ENCODE measurements at places on chromosomes 5 and 9.

DNA sequence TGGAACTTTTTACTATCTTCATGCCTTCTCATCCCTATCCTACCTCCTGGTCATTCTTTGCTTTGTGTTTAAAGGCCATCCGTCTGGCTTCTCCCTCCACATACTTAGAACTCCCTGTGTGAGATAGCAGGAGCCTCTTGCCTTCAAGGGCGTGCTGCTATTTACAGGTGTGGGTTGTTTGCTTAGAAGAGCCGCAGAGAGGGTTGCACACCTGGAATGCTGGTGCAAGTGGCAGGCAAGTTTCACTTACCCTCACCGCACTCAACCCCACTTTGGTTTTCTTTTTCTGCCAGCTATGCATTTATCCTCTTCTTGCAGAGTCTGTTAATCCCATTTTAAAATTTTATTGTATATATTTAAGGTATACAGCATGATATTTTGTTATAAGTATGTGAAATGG, 12.6 kb downstream of the SKP2 start:
- no peak for DNase-seq

GRCh38 chr9:130633336-130634190, 30.8 kb upstream of the PRDM12 start:
- DNase-seq = no peak

- no peak for DNase-seq
These were observed 212.1 kb upstream of the FBN2 start for GRCh38 chr5:128750155-128750554.

DNA sequence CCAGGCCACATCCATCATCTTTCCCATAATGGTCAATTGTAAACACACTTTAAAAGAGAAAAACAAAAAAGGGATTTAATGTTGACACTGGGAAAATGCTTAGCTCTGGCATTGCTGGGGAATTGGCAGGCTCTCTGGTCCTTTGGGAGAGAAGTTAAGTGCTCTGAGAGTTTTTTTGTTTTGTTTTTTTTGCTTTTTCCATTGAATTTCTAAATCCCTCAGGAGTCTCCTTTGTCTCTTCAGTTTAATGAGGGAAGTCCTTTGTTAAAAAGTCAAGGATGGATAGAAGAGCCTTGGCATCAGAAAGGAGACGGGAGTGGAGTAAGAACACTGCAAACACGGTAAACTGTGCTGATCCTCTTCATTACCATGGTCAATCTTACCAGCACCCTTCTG, 7.1 kb upstream of the HAND1 start:
- no peak for DNase-seq

DNA sequence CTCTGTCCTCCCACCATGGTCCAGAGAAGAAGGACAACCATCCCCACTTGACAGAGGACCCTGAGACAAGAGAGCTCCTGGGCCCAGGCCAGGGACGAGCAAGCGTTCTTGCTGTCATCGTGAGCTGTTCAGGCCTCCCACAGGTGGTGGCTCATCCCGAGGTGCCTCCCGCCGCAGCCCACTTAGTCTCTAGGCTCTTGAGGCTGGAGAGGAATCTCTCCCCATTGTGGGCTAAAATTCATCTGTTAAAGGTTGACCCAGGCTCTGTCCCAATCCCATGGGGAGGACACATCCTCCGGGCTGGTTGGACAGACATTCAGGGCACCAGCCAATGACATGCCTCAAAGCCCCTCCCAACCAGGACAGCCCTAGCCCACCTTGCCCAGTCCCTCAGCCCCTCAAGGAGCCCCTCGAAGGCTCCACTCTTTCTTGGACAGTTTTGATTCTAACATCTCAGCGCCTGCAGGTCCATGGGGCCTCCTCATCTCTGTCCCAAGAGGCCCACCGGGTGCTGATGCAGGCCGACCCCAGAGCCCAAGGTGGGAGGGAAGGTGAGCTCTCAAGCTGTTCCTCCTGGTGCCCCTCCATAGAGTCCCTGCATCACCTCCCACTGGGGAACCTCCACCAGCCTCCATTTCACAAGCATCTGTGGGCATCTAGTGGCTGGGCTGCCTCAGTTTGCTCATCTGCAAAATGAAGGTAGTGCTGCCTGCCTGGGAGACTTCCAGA, 52.9 kb downstream of the BARX1 start:
- DNase-seq = no peak

GRCh38 chr5:91145333-91145620, 237.8 kb downstream of the ARRDC3 start:
- DNase-seq = no peak

DNA sequence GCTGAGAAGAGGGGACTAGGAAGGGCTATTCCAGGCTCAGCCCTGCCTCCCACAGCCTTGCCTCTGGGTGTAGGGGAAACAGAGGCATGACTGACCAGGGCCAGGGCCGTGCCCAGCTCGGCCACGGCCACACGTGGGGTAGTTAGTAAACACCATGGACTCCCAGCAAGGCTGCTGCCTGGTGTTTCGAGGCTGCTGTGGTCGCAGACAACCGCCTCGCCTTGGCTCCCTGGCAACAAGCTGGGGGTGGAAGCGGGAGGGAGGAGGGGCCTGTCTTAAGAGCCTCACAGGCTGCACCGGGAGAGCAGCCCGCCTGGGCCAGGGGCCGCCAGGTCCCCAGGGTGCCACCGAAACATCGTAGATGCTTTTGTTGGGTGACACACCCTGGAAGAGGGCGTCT, 90.2 kb upstream of the CACNA1B start:
- DNase-seq = no peak

GRCh38 chr5:26856238-26856637, 182.1 kb downstream of the CDH9 start:
- no peak for DNase-seq

DNA sequence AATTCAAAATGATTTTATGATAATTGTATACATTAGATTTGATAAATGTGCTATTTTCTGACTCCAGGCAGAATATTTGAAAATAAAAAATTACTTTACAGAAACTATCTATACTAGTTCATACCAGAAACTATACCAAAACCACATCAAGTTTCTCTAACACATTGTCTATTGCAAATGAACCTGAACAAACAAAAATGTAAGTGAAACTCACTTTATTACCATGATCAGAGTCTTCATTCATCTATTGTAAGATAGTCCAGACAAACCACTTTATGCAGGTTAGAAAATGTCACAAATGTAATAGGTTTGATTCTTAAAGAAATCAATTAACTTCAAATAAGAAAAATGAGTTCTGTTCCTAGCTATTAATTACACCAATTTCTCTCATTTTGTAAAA, 99.4 kb downstream of the OXCT1 start:
- DNase-seq = no peak

- no peak for DNase-seq
These were observed 73.8 kb upstream of the CPLX2 start for GRCh38 chr5:175797521-175798038.

DNA sequence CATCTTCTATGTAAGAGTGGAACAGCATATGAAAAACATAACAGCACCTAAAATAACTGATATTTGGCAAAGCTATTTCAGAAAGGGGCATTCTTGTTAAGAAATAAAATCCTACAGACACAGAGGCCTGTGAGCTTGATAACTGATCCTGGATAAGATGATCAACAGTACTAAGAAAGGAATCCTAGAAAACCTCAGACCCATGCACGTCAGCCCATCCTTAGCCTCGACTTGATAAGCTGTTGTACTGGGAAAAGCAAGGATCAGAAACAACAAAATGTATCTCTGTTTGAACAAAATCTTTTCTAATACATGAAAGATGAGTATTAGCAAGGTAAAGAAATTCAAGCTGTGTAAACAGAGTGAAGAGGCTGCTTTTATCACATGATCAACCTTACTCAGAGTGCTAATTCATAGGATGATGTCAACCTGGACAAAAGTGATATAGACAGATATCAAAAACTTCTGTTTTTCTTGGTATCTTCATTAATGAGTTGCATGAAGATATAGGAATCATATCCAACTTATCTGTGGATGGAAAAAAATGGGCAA, 15.2 kb downstream of the LIFR start:
- no peak for DNase-seq

- no peak for DNase-seq
These were observed 41.1 kb upstream of the KLF4 start for GRCh38 chr9:107530679-107531078.

GRCh38 chr5:132827943-132828673, 2.3 kb downstream of the SHROOM1 start:
- no peak for DNase-seq

DNA sequence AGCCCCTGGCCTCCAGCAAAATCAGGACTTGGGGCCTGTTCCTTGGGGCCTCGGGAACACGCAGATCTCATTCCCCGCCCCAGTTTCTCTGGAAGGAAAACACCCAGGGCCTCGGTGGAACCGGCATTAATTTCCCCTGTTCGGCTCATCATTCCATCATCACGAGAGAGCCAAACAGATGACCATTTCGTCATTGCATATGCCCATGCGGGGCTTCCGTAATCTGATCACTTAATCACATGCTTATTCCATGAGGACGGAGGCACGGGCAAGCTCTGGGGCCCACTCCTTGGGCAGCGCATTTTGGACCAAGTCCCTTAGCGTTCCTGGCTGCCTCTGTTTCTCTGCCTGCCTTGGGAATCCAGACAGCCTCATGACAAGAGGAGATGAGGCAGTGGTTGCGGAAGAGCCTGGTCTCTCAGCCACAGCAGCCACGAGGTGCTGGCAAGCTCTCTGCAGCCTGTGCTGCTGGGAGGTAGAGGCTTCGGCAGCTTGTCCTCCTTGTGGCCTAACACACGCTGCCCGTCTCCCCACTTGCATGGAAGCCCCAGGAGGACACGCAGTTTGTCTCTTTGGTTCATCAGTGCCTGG, 65.0 kb upstream of the IER5L start:
- DNase-seq = no peak

- DNase-seq = no peak
These were observed 4.5 kb downstream of the ROR2 start for GRCh38 chr9:91945277-91946085.

- DNase-seq = no peak
These were observed 610.3 kb downstream of the TLE1 start for GRCh38 chr9:81079055-81079454.

- no peak for DNase-seq
These were observed 143.6 kb downstream of the LHFPL2 start for GRCh38 chr5:78504704-78505677.

DNA sequence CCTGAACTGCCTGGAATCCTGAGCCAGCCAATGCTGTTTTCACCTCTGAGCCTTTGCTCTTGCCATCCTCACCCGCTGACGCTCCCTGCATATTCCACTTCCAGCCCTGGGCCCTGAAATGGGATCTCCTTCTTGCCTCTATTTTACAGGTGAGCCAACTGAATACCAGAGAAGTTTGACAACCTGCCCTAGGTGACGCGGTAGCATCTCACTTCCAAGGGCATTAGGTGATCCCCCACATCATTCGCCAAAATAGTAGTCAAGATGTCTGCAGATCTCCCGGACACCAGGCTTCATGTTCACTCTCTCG, 43.5 kb downstream of the FOXI1 start:
- DNase-seq = no peak

DNA sequence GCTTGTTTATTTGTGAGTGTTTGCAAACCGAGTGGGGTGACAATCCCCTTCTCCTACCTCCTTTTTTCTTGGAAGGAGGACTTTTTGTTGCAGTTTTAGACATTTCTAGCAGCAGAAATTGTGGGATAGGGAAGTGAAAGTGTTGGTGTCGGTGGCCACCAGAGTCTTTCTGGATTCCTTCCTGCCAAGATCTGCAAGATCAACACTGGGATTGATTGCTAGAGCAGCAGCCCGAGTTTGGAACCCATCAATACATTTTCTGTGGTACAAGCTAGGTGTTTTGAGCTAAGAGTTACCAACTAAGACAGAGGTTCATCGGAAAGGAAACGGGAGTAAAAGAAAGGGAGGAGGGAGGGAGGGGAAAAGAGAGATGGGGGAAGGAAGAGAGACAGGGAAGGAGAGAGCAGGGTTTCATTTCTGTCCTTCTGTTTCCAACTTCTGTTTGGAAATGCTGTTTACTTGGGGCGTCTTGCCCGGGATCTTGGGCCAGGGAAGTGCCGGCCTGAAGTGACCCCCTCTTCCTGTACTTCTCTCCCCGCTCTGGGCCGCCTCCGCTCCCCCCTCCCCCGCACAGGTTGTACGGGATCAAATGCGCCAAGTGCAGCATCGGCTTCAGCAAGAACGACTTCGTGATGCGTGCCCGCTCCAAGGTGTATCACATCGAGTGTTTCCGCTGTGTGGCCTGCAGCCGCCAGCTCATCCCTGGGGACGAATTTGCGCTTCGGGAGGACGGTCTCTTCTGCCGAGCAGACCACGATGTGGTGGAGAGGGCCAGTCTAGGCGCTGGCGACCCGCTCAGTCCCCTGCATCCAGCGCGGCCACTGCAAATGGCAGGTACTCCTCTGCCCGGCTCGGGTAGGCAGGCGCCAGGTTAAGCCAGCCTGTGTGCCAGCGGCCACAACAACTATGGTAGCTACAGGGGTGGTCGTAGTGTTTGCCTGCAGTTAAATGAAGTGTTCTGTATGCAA, 4.0 kb downstream of the ISL1 start:
- no peak for DNase-seq

- DNase-seq = no peak
These were observed 139.2 kb downstream of the GABBR2 start for GRCh38 chr9:98569491-98569890.

DNA sequence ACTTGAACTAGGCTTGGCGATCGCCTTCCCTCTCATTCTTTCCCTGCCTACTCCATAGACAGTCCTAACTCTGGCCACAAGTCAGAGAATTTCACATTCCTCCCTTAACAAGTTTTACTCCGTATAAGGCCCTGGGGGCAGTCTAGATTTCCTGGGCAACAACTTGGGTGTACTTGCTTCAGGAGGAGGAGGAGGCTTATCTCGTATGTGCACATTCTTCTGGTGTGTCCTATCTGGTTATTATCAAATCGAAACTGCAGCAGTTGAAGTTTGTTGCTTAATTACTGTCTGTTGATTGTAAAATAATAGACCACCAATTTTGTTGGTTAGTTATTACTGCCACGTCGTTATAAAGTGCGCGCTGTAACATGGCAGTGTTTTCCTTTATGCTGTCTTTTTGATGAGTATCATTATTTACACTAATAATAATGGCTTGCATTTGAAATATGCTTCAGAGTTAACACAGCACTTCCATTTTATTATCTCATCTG, 42.0 kb downstream of the PIP5K1B start:
- DNase-seq = no peak

Measured in SIG-M5 (cell line).